ENCODE measurements at places on chromosomes 7 and 10.

- DNase-seq, result no peak
These were observed 45.6 kb downstream of the AUTS2 start for GRCh38 chr7:69643708-69644445.

- DNase-seq, result no peak
These were observed 286.8 kb upstream of the KLF14 start for GRCh38 chr7:131020759-131021261.

GRCh38 chr10:18607503-18608378 is 43.6 kb downstream of the NSUN6 start:
- no peak for DNase-seq

DNA sequence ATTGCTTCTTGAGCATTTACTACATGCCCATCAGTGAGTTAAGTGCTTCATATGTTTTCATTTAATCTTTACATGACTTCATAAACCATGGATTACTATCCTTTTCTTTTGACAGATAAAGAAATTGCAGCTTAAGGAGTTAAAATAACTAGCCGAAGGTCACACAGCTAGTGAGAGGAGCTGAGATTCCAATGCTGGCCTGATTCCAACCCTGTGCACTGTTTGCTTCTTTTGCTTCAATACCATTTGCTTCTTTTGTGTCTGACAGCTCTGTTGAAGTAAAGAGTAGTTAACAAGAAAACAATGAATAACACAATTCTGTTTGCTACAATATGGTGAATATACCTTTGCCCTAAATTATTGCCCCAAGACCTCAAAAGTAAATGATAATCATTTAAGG is 132.4 kb downstream of the GRM3 start:
- DNase-seq, result no peak

GRCh38 chr10:113661332-113661731 is 2.5 kb downstream of the NRAP start:
- no peak for DNase-seq

DNA sequence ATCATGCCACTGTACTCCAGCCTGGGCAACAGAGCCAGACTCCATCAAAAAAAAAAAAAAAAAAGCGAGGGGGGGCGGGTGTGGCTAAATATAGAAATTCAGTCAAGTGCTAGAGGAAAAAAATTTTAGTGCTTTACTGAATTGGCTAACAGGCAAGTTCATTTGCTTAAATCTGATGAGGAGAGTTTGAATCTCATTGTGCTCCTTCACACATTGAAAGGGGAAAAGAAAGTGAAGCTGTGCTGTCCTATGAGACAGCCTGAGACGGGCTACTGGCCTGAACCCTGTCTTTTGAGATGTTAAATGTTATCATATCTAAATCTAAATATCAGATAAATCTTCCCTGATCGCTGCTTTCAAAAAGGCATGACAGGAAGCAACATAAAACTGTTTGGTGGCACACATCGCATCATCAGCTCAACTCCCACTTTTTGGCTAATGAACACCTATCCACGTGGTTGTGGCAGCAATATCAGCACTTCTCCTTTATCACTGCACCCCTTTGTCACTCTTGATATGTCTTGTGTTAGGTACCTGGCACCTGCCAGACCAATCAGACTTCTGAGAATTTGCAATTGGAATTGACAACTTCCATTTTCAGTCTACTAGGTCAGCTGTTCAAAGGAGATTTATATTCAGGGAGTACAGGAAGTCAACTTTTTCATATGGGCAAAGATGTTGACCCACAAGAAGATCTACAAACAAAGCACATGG is 14.0 kb upstream of the IFIT1B start:
- DNase-seq, result no peak

GRCh38 chr7:768881-769504 is 41.9 kb upstream of the PRKAR1B start:
- DNase-seq, result no peak

- DNase-seq, result no peak
These were observed 109.9 kb downstream of the ITGB8 start for GRCh38 chr7:20440472-20441105.

DNA sequence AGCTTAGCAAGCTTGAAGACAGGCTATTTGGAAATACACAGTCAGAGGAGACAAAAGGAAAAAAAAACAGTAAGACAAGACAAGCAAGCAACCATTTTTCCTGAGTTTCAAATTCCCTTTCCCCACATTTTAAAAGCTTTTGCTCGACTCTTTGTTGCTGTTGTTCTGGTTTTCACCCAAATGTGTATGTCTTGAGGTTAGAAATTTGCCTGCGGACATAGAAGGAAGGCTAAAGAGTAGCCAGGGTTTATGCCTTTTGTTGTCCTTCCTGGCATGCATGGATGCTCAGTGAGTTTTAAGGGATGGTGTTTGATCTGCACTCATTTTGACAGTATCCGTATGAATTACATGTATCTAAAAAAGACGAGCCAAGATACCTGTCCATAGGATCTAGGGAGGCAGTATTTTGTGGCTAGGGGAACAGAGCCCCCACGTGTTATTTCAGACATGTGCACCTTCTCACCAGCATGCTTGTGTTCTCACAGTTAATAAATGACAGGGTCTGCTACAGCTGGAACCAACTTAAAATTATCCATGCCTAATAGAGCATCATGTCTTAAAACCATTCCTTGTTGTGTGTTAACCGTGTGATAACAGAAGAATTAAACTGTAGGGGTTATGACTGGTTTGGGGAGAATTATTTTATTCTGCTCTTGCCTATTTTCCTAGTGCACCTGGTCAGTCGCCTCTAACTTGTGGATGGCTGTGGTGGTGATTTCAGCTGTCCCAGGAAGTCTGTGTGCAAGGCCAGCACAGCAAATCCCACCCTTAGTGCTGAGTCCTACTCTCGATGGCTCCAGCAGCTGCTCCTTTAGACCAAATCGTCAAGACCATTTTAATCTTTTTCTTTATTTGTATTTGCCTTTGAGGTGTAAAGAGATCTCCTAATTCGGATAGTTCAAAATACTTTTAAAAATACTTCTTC is 9.1 kb downstream of the WIPF3 start:
- no peak for DNase-seq

GRCh38 chr10:25805986-25806385 is 128.0 kb upstream of the MYO3A start:
- no peak for DNase-seq

GRCh38 chr10:128574581-128575210 is 448.5 kb upstream of the MKI67 start:
- DNase-seq, result no peak

GRCh38 chr10:42990016-42990720 is 86.7 kb upstream of the RET start:
- DNase-seq, result no peak

DNA sequence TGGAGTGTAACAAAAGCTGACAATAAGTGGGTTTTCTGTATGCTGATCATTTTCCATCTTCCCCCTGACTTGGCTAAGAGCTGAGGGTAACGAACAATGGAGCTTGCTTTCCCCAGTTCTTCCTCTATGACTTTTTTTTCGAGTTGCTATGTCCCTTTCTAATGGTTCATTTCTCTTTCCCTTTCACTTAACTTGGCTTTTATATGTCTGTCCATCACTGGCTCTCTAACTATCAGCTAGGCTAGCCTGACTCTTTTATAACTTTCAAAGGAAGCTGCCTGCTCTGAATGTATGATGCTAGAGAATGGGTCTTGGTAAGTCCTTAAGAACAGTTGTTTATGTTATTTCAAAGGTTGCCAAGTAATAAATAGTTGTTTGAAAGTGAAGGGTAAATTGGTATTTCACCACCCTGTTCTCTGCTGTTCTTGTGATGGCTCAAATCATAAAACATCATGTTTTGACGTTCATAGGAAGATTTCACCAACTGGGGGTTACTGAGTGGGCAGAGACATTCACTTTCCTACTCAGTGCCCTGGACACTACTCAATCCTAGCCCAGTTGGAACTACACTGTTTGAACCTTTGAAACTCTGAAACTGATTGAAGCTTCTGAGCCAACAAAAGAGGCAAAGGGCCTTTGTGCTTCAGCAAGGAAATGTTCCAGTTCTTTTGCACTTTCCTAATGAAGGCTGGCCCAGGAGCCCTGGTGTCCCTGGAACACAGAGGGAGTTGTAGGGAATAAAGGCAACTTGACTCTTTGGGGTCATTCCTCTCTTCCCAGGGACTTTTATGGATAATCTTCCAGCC is 85.4 kb upstream of the PHYHIPL start:
- DNase-seq, result no peak

- no peak for DNase-seq
These were observed 104.3 kb downstream of the AHR start for GRCh38 chr7:17402628-17403278.

DNA sequence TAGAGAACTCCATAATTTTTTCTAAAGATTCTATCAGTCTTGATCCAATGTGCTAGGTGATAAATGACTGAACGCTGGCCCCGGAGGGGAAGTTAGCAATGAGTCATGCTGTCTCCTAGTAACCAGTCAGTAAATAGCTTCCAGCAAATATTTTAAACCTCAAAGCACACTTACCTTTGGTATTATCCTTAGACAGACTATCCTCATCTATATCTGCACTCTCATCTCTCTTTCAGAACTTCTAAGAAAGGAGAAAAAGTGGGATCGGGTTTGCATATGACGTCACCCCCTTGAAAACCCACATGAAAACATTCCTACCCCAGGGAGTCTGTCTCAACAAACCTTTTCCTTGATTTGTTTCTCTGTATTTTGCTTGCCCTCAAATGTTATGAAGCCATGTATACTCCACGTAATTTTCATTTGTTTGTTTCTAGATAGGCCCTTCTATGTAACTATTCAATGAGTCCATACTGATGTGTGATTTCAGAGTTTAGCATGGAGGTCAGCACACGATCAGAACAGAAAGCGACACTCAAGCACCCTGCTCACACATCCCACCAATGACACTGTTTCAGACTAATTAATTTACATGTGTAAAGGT is 174.9 kb upstream of the NRP1 start:
- DNase-seq, result no peak

- DNase-seq, result no peak
These were observed 95.7 kb upstream of the ARMC3 start for GRCh38 chr10:22832066-22832602.

- no peak for DNase-seq
These were observed 205.1 kb upstream of the CXCL12 start for GRCh38 chr10:44589944-44590449.

GRCh38 chr7:44148961-44149536 is 7.9 kb upstream of the MYL7 start:
- DNase-seq, result no peak

- DNase-seq, result no peak
These were observed 12.3 kb downstream of the MRPS24 start for GRCh38 chr7:43856996-43857395.

DNA sequence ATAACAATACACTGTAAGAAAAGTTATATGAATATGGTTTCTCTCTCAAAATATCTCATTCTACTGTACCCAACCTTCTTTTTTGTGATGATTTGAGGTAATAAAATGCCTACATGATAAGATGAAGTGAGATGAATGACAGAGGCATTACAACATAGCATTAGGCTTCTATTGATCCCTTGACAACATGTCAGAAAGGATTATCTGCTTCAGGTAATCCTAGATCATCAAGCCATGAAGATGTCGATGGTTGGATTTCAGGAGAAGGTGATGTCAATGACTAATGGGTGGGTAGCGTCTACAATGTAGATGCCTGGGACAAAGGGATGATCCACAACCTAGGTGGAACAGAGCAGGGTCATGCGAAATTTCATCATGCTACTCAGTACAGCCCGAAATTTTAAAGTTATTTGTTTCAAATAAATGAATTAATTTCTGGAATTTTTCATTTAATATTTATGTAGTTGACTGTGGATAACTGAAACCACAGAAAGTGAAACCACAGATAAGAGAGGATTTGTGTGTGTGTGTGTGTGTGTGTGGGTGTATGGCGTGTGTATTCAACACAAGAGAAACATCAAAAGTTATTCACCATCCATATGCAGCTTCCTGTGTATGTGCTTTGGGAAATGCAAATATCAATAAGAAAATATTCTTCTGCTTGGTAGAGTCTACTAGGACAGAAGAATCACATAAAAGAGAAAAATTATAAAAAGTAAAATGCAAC is 77.0 kb downstream of the MAGI2 start:
- no peak for DNase-seq

DNA sequence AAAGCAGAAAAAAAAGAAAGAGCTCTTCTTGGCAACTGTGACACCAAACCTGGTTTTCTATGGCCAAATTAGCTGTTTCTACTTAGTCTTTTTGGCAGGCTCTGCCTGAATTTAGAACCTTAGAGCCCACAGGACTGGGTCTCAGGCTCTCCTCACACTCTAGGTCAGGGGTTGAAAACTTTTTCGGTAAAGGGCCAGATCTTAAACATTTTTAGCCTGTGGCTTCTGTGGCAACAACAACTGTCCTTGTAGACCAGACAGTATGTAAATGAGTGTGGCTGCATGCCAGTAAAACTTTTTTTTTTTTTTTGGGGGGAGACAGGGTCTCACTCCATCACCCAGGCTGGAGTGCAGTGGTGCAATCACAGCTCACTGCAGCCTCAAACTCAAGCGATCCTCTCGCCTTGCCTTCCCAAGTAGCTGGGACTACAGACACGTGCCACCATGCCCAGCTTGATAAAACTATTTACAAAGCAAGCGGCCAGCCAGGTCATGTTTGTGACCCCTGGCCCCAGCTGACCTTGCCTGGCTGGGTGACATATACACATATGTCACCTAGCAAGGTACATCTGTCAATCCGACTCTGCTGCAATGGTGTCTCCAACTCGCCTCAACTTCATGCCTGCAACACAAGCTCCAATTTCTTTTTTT is 17.4 kb downstream of the KPNA7 start:
- DNase-seq, result no peak

GRCh38 chr7:15862781-15863165 is 176.3 kb upstream of the MEOX2 start:
- no peak for DNase-seq

GRCh38 chr7:85184599-85185423 is 2.0 kb downstream of the SEMA3D start:
- no peak for DNase-seq

DNA sequence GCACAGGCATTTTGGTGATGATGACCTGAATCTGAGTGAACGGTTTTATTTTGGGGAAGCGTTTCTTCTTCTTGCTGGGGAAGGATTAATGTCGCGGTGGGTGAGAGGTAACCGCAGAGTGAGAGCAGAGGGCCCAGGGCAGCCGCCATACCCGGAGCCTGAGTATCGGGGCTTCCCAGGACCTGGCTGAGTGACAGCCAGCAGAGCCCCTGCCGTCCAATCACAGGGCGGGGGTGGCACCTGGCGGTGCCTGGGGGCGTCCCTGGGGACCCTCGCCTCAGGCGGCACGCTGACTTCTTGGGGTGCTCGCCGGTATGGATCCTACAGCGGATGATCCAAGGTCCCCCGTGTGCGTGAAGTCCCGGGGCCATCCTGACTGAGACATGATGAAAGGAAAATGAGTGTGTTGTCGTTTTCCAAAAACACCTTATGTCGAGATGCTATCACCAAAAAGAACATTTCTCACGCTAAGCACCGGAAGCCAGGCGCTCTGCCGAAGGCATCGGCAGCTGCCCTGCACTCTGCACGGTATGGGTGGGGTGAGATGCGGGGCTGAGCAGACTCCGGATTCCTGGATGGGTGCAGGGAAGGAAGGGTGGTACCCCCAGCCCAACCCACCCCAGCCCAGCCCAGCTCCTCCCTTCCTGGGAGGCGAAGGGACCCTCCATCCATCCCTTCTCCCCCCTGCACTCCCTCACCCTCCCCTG is 227.9 kb upstream of the SHH start:
- no peak for DNase-seq

Data from activated T-helper 9 cell treated with anti-CD3 and anti-CD28 coated beads, Interleukin-2, amount 50 U/mL, for 16 hours (primary cell).